CD4-positive, alpha-beta T cell treated with Interleukin-4 for 4 hours (primary cell): ENCODE measurements at places on chromosomes 16 and 17.
A peak's percentile ranks its signal among the peaks of the same experiment; 100 is the strongest.

DNA sequence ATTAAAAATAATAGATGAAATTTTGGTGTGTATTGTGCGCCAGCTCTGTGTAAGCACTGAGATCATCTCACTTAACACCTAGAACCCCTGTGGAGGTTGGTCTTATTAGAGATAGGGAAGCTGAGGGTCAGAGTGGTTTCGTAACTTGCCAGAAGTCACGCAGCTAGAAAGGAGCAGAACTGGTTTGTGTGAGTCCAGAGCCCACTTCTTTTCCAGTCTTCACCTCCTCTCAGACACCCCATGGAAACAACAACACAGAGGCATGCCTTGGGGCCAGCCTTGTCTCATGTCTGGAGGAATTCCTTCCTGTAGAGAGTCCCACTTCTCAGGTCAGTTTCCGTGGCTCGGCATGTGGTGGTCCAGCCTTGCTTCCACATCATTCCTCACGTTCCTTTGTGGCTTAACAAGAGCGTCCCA, 16.5 kb downstream of the YPEL2 start:
- no peak for DNase-seq

GRCh38 chr16:53334581-53334980, 99.7 kb upstream of the RBL2 start:
- no peak for DNase-seq

DNA sequence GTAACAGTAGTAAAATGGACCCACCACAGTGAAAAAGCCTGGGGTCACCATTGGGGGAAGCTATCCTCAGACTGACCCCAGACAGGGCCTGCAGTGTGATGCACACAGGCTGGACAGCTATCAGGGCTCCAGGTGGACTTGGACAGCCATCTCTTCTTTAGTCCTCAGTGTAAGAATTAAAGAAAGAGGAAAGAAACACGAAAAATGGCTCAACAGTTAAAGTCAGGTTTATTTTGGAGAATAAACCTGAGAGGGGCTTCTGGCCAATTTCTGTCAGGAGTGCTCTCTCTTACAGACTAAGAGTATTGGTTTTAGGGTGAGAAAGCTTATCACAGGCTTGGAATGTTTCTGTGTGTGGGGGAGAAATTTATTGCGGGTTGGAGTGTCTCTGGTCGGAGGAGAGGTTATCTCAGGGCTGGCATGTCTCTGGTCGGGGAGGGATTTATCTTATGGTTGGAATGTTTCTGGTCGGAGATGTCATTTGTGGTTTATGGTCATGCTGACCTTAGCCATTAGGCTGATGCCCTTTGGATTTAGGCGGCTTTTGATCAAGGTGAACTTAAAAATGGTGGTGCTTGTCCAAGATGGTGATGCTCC, 10.8 kb upstream of the B4GALNT2 start:
- DNase-seq: no peak

DNA sequence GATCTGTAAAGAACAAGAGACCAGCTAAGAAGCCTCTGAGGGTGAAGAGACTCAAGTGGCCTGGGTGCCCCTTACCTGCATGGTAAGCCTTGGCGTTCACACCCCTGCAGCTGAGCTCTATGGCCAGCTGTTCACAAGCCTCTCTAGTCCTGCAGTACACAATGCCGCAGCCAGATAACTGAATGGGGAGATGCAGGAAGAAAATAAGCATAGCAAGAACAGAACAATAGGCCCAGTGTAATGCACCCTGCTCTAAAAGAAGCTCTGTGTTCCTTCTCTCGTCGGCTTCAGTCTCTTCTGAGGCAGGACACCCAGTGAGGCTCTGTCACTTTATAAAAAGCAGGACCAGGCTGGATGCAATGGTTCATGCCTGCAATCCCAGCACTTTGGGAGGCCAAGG, 5.4 kb downstream of the RECQL5 start:
- DNase-seq: no peak

GRCh38 chr16:66486773-66487579, 59.9 kb downstream of the BEAN1 start:
- DNase-seq: no peak

GRCh38 chr16:52611817-52612673, 65.1 kb upstream of the TOX3 start:
- no peak for DNase-seq

DNA sequence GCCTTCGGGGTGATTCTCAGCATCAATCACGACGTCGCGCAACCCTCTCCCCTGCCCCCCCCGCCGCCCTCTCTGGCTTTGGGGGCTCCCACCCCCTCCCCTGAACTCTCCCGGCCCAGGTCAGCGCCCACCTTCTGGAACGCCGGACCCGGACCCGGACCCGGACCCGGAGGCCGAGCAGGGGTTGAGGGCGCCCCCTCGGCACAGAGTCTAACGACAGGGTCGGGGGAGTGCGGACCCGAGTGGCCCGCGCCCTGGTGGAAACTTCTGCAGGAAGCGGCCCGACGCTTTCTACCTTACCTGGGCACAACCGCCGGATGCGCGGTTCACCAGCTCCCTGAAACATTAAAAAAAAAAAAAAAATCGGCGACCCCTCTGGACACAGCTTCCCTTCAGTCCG, 16.2 kb downstream of the SALL1 start:
- no peak for DNase-seq

- no peak for DNase-seq
Measured at GRCh38 chr16:19377864-19378263, 39.8 kb upstream of the TMC5 start.

- no peak for DNase-seq
Measured at GRCh38 chr17:77314601-77315000, 173.8 kb downstream of the SEC14L1 start.

- no peak for DNase-seq
Measured at GRCh38 chr16:67336648-67337047, 10.0 kb downstream of the LRRC36 start.

- no peak for DNase-seq
Measured at GRCh38 chr17:37693328-37693727, 50.1 kb upstream of the DDX52 start.

GRCh38 chr16:86898386-86898785, 320.0 kb downstream of the FOXL1 start:
- DNase-seq: no peak

GRCh38 chr17:17511881-17512858, 16.0 kb upstream of the RASD1 start:
- DNase-seq: no peak

DNA sequence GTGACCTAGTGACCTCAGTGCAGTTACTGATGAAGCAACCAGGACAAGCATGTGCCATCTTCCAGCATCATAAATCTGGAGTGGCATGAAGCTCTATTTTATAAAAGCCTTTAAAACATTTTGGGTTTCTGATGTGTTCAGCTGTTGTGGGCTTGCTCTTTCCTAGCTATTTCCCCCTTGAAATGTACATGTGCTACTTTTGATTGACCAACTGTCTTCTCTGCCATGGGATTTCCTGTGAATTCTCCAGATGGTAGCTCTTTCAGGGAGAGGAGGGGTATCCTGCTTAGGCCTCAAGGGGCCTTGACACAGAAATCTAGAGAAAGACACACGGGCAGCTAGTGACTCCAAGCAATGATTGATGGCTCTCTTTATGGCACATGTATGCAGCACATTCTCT, 1.9 kb upstream of the ASIC2 start:
- DNase-seq: no peak

- no peak for DNase-seq
Measured at GRCh38 chr16:63684149-63685101, 1437.4 kb downstream of the CDH11 start.

GRCh38 chr16:21185659-21186325, 25.6 kb downstream of the ZP2 start:
- DNase-seq: no peak

DNA sequence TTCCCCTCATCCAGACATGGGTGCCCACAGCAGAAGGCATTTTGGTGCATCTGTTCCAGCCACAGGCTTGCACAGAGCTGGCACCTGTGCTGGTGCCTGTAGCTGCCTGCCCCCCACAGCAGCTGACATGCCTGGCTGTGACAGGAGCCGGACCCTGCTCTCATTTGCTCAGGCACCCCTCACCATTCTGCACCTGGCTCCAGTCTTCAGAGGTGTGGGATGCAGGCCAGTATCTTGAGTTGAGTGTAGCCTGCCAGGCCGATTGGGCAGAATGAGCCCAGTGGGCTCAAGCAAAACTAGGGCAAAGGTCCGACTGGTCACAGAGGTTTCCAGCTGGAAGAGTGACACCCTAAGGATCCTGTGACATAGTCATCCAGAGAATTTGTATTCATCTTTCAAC, 887.7 kb downstream of the CDH11 start:
- no peak for DNase-seq

DNA sequence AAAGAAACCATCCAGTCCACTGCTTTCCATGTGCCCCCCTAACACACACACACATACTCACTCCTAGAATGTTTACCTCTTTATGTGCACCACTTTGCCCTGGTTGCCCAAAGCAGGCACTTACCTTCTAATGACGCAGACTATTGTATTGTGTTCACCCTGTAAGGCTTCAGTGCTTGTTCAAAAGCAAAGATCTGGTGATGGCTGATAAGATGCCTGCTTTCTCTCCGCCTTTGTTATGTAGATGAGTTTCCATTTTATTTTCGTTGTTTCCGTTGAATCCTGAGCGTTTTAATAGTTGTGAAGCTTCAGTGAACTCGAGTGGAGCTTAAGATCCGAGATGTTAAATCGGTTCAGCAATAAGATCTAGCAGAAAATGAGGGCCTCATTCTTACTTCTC, 452.7 kb downstream of the TMEM114 start:
- no peak for DNase-seq

DNA sequence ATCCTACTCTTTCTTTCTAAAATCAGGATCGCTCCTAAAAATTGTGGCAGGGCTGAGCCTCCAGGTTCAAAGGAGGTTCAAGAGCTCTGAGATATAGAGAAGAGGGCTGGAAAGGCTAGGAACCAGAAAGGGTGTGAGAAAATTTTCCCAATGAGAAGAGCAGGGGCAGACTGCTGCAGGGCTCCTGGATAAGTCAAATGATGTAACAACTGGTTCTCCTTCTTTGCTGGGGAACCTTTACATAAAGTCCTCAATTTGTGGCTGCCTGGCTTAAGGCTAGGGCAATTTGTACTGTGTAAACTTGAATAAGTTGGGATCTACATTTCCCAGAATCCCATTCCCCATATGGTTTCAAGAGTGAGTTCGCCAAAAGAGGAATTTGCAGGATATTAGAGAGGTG, 16.3 kb upstream of the AKAP1 start:
- DNase-seq: no peak

- DNase-seq: no peak
Measured at GRCh38 chr17:66787914-66788313, 47.0 kb upstream of the CACNG5 start.

DNA sequence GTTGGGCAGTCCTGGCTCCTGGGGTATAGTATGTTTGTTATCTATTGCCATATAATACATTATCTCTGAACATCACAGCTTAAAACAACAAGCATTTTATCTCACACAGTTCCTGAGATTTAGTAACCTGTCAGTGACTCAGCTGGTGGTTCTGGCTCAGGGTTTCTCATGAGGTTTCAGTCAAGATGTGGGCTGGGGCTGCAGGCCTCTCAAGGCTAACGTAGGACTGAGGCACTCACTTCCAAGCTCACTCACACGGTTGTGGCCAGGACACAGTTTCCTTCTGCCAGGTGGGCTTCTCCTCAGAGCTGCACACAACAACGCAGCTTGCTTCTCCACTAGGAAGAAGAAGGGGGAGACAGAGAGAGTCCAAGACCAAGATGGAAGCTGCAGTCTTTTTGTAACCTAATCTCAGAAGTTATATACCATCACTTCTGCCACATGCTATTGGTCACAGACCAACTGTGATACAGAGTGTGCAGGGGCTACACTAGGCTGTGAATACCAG, 10.3 kb upstream of the MED13 start:
- DNase-seq: no peak

GRCh38 chr17:10640475-10640874, 16.6 kb downstream of the MYH3 start:
- DNase-seq: no peak

GRCh38 chr17:681738-682529, 32.7 kb downstream of the VPS53 start:
- no peak for DNase-seq

DNA sequence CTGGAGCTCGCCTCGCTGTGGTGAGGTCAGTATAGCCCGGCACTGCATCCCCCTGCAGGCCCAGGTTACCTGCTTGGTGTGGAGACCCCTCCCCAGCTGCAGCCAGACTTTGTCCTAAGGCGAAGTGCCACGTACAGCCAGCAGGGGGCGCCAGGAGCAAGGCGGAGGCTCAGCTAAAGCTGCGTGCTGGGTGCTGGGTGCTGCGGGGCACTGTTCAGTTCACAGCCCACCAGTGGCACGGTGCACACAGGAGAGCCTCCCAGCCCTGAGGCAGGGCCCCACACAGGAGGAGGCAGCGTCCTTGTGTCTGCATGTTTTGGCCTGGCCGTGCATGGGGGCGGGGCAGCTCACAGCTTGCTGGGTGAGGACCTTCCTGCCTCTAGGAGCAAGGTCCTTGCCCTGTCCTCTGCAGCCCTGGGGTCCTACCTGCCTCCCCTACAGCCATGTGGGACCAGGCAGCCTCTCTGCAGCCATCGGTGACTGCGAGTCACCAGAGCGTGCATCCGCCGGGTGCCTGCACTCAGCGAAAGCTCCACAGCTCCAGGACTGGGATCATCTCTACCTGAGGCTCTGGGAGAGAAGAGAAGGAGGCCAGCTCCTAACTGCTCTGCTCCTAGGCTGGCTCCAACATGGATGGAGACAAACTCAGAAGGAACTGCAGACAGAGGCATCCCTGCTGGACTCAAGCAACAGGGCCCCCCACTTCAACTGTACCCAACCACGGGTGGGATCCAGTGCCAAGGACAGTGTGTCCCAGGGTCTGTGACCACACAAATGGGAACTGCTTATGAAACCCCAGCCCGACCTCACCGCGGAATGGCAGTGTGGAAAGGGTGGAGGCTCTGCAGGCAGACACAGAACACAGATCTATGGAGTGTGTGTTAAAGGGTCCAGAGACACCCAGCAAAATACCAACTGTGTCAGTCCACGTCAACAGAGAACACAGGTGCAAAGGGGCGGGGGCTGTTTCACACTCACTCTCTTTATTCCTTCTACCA, 19.0 kb downstream of the SLC7A5 start:
- DNase-seq: peak; percentile 62

GRCh38 chr16:64736857-64737256, 385.0 kb downstream of the CDH11 start:
- DNase-seq: no peak

DNA sequence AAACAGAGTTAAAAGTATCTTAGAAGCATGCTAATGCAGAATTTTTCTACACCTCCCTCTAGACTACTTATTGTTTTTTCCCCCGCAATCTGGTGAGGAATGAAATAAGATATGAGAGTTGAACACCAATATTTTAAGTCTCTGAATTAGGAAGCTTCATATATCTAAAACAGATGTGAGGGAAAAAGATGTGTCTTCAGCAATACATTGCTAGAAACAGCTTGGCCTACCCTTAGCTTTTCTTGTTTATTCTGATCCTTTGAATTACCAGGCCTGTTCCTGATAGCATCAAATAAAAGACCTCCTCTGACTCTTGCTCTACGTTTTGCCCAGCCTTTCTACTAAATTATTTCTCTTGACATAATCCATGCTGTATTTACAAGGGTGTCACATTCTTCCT, 221.8 kb downstream of the CDH11 start:
- no peak for DNase-seq

- DNase-seq: no peak
Measured at GRCh38 chr16:71915350-71915749, 20.0 kb downstream of the IST1 start.

GRCh38 chr16:10965440-10966061, 21.2 kb downstream of the CLEC16A start:
- peak; percentile 20 for DNase-seq
